NCI-H2081 (cell line): ENCODE measurements at places on chromosomes 4 and X.

GRCh38 chr4:74796631-74797030 is 2.3 kb upstream of the BTC start:
- DNase-seq: no peak

- DNase-seq: no peak
These were observed 47.4 kb upstream of the PTCHD1 start for GRCh38 chrX:23287191-23287725.

- DNase-seq: no peak
These were observed 16.6 kb downstream of the GPKOW start for GRCh38 chrX:49106930-49107329.

GRCh38 chr4:86967073-86967472 is 32.3 kb downstream of the AFF1 start:
- no peak for DNase-seq
